Stimulated activated CD4-positive, alpha-beta T cell treated with anti-CD3 and anti-CD28 coated beads, Interleukin-15, amount 100 ng/mL, for 48 hours (primary cell): ENCODE measurements at places on chromosomes 16 and 17.

DNA sequence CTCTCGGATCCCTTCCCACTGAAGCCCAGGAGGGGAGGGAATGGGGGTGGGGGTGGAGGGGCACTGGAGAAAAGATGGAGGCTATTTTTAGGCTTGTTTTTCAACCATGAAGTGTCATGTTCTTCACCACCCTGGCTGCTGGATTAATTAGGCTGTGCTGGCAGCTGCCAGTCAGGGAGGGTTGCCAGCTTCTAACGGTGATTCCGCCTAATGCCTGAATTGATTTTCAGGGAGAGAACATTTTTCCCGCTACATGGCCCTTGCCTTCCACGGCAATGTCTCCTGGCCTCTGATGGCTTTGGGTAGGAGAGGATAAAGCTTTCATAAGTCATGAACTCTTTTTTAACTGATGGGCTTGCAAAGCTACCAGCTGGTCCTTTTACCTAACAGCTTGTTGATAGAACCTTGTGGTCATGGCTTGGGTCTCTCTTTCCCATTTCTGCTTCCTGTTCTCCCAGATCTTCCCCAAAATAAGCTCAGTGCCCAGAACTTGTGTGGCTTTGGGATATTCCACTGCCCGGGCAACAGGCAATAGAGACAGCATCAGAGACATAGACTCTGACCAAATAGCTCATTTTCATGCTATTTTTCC, 167.4 kb downstream of the PITPNC1 start:
- DNase-seq = no peak

- DNase-seq = no peak
Measured at GRCh38 chr16:2205967-2206313, 686 bp downstream of the MLST8 start.

- no peak for DNase-seq
Measured at GRCh38 chr16:49575346-49576172, 202.0 kb downstream of the C16orf78 start.

- DNase-seq = no peak
Measured at GRCh38 chr16:3471518-3472176, 23.6 kb downstream of the C16orf90 start.

- no peak for DNase-seq
Measured at GRCh38 chr16:88982286-88983084, 5.5 kb upstream of the CBFA2T3 start.

DNA sequence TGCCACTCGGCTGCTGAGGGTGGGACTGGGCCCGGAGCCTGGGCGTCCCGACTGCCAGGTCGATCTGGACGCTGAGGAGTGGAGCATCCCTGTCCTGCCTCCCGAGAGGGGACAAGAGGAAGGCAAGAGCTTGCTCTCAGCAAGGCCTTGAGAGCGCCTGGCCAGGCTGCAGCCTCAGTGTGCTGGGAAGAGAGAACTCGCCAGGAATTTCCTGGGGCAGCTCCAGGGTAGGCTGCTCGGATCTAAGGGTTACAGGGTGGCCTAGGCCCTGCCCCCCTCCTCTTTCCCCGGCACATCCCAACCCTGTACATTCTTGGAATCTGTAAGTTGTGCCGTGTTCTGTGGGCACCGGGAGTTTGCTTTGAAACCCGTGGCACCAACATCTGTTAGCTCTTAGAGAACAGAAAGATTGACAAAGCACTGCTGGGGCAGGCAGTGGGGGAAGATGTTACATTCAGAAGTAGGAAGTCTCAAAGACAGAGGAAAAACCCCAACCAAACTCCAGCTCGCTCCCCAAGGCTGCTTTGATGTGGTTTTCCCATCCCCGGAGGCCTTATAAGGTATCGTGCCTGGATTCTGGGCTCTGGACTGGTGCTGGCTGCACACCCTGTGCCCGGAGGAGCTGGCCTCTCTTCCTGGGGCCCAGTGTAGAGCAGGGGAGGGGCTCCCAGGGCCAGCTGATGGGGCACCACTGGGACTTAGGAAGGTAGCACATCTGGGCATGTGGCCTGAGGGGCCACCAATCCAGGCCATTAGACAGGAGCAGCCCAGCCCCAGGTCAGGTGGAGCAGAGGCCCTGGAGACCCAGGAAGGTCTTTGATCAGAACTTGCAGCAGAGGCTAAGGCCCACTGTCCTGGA, 55.2 kb downstream of the NKD1 start:
- DNase-seq = no peak

DNA sequence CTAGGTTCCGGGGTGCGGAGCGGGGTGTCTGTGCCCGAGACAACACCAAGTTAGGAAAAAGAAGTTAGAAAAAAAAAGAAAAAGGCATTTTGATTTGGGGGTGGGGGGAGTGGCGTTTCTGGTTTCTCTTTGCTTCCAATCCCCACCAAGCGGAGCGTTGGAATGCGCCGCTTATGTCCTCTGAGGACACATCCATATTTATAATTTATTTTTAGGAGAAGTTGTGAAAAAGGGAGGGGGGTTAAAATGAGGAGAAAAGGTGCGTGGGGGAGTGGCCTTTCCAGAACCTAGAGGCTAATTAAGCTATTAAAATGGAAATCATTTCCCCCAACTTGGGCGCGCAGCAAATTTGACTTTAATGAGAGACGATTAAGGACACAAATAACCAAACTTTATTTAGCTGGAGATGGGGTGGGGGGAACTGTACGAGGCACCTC, 232.1 kb downstream of the MRTFB start:
- DNase-seq = no peak

DNA sequence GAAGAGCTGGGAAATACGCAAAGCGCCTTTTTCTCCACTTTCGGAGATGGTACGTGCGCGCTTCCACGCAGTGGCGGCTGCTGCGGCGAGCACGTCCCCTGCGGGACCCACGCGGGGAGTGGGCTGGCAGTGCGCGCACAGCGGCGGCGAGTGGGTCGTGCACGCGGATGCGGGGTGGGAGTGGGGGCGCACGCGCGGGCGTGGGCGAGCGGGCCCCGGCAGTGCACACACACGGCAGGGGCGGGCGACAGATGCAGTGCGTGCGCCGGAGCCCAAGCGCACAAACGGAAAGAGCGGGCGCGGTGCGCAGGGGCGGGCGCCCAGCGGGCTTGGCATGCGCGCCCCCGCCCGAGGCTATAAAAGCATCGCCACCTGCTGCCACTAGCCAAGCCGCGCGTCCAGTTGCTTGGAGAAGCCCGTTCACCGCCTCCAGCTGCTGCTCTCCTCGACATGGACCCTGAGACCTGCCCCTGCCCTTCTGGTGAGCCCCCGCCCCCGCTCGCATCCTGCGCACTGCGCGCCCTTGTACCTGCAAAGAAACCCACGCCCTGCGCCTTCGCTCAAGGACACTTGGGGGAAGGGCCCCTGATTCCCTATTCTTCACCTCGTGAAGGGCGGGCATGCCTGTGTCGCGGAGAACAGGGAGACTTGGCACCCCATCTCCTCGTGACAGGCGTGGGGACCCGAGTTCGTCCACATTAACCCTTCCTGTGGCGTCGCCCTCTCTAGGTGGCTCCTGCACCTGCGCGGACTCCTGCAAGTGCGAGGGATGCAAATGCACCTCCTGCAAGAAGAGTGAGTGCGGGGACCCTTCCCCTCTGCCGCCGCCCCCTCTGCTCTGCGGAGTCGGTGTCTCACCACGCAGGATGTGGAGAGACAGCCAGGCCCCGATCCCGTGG, at the start of gene MT3:
MT3 (plus strand) TSS at position 388 of the 899 bp plus-strand sequence; CDS start at position 451, 63 bp downstream.
- no peak for DNase-seq

DNA sequence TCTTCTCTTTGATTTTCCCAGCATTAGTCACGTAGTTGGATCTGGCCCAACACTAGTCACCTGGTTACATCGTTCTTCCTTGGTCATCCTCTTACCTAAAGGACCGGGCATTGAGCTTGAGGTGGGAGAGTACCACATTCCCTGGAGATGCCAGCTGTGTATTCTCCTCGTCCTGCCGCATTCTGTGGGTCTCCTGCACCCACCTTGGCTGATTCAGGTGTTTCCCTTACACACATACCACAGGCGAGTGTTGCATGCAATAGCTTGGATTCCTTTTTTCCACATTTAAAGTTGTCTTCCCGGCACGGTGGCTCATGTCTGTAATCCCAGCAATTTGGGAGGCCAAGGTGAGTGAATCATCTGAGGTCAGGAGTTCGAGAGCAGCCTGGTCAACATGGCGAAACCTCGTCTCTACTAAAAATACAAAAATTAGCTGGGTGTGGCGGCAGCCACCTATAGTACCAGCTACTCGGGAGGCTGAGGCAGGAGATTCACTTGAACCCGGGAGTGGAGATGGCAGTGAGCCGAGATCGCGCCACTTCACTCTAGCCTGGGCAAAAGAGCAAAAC, 21.6 kb upstream of the CLEC18C start:
- no peak for DNase-seq

- DNase-seq = no peak
Measured at GRCh38 chr17:34401165-34401564, 38.1 kb upstream of the CCL1 start.

DNA sequence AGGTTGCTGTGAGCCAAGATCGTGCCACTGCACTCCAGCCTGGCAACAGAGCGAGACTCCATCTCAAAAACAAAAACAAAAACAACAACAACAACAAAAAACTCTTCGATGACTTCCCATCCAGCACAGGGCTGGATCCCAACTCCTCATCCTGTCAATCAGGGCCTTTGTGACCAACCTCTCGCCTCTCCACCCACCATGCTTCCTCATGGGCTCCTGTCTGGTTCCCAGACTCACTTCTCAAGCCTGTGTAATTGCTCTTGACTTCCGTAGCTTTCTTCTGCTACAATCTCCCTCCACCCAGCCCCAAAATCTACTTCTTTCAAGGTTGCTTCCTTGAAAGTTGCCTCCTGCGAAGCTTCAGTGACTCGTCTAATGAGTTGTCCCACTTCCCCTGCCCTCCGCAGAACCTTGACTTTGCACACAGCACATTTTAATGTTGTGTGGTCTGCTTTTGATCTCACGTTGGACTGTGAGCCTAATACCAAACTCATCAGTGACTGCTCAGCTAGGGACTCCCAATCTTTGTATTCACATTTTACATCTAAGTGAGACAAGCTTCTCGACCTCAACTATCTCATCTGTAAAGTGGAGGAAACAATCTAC, 936 bp upstream of the RASL10B start:
- no peak for DNase-seq

DNA sequence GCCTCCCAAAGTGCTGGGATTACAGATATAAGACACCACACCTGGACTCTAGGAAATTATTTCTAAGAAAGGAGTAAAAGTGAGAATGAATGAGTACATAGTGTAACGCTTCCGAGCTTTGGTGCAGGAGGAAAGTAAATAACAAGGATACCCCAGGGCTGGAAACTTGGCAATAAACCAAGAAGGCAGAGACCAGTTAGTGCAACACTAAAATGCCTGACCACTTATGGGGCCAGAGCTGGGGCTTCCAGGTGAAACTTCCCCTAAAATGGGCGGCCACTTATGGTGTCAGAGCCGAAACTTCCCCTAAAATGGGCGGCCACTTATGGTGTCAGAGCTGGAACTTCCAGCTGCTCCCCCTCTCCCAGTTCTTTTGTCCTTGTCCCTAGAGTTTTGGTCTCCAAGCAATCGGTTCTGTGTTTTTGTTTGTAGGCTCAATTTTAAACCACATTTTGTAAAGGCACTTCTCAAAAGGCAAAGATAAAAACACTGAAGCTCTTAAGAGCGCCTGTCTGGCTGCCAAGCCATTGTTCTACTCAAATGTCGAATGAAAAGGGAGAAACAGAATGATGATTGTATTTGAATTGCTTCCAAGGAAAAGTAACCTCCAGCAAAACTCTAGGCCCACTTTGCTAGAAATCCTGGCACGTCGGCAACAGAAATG, 63.9 kb downstream of the NXN start:
- no peak for DNase-seq

GRCh38 chr17:43363926-43364285, 34.9 kb upstream of the ARL4D start:
- no peak for DNase-seq

DNA sequence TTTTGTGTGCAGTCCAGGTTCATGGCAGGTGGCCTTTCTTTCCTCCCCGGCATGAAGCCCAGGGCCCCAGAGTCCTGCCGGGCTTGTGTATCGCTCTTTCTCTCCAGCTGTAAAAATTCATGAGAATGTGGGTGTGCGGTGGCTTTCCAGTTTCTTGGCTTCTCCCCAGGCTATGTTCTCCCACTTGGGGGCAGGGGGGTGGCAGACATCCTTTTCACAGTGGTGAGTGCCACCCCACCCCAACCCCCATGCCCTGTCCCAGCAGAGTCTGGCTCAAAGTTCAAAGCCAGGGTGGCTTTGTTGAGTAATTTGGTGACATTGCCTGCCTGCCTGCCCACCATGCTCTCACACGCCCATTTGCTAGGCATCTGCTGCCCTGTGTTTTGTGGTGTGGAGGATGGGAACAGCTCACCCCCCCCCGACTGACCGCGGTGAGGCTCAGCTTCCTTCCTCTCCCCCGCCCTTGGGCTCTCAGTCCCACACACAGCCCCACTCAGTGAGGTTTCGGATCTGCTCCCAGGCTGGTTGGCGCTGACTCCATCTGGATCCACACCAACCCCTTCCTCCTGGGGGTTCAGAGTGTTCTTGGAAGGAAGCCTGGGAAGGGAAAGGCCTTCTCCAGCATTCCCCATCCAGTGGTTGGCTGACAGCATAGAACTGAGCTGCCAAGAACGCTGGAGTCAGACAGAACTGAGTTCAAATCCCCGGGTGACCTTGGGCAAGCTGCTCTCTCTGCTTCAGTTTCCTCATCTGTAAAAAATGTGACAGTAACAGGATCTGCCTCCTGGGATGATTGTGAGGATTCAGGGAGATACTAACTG, 36.0 kb downstream of the CHD9 start:
- no peak for DNase-seq

GRCh38 chr17:68612923-68613292, 11.7 kb upstream of the FAM20A start:
- DNase-seq = no peak

GRCh38 chr16:86751076-86752030, 173.0 kb downstream of the FOXL1 start:
- no peak for DNase-seq

GRCh38 chr17:9549215-9549614, 26.4 kb downstream of the STX8 start:
- DNase-seq = no peak

DNA sequence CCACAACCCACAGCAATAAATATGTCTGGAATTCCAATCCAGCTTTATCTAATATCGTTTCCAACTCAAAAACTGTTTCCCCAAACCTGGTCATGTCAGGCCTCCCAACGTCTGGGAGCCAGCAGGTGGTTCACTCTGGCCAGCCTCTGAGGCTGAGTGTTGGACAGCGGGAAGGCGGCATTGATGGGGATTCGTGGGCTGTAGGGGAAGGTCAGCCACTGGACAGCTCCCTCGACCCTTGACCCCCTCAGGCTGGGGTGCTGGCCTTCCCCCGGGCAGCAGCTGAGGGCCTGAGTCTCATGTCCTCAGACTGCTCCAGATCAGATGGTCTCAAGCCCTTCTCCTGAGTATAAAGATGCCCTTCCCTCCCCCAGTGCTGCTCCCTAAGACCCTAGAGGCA, 50.2 kb downstream of the SDK2 start:
- DNase-seq = no peak

GRCh38 chr16:85955566-85955965, 56.6 kb downstream of the IRF8 start:
- DNase-seq = no peak

- no peak for DNase-seq
Measured at GRCh38 chr17:69406941-69407340, 7.6 kb upstream of the MAP2K6 start.

GRCh38 chr16:12319428-12320035, 343.0 kb downstream of the SNX29 start:
- DNase-seq = no peak
